ENCODE measurements at places on chromosomes 4 and X.

DNA sequence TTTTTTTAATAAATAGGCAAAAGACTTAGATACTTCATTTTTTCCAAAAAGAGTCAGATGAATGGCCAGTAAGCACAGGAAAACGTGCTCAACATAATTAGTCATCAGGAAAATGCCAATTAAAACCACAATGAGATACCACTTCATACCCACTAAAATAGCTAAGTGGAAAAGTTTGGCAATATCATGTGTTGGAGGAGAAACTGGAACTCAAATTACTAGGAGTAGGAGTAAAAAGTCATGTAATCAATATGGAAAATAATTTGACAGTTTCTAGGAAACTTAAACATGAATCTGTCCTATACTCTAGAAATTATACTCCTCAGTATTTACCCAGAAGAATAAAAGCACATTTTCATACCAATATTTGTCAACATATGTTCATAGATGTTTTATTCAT lies 449.8 kb downstream of the INPP4B start:
- no peak for DNase-seq

- no peak for DNase-seq
These were observed 341.5 kb downstream of the BCOR start for GRCh38 chrX:39756086-39756883.

DNA sequence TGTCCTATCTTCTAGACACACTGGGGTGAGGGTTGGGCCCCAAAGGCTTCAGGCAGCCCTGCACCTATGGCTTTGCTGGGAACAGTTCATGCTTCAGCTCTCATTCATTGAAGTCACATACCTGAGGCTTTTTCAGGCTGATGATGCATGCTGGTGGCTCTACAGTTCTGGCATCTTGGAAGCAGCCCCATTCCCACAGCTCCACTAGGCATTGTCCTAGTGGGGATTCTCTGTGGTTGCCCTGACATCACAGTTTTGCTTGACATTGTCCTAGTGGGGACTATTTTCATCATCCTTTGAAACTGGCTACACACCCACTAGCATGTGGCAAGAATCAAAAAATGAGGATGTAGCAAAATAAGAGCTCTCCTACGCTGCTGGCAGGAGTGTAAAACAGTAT lies 37.7 kb upstream of the C4orf17 start:
- DNase-seq: no peak

DNA sequence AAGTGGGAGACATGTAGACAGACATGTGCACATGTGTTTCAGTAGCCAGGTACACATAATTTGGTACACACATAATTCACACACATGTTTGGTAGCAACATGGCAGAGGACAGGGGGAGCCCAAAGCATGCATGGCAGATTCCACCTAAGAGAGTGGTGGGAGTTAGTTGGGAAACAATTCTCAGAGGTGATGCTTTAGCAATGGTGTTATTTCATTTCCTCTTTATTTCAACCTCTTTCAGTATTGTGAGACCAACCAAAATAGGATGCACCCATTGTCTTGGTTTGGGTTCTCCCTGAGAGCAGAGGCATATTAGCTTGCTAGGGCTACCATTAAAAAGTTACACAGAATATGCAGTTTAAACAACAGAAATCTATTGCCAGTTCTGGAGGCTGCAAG lies 92.2 kb upstream of the ANXA3 start:
- DNase-seq: no peak

- DNase-seq: no peak
These were observed 342.7 kb downstream of the GLUD2 start for GRCh38 chrX:121389976-121390714.

GRCh38 chr4:156771171-156771837 lies 200.3 kb downstream of the PDGFC start:
- DNase-seq: peak; percentile 81

Data from urinary bladder (tissue), 4 donors.